ENCODE measurements at places on chromosomes 4 and X. TPM values are rescaled to one million over a fixed set of nuclear protein-coding genes. Genes with fewer than 3 reads are reported as not detected.

Gene RASSF6
- total RNA-seq: 0.04 TPM

Gene HMX1
- 0.09 TPM for total RNA-seq

Gene HSPA4L
- total RNA-seq: 2.5 TPM

Gene NPFFR2
- 0.53 TPM for total RNA-seq

Gene GRIA2
- 5.3 TPM for total RNA-seq

Gene HSFX3
- total RNA-seq: 1.0 TPM

Gene ZDHHC15
- total RNA-seq: 3.2 TPM

Gene ESX1
- not detected for total RNA-seq

Gene USP17L11
- total RNA-seq: not detected
